COLO829 (cell line): ENCODE measurements at places on chromosomes 7 and 10.

- no peak for DNase-seq
Measured at GRCh38 chr7:118304100-118304499, 79.6 kb downstream of the ANKRD7 start.

- DNase-seq, result peak; percentile 34
Measured at GRCh38 chr7:43170571-43170970, 58.1 kb downstream of the HECW1 start.

DNA sequence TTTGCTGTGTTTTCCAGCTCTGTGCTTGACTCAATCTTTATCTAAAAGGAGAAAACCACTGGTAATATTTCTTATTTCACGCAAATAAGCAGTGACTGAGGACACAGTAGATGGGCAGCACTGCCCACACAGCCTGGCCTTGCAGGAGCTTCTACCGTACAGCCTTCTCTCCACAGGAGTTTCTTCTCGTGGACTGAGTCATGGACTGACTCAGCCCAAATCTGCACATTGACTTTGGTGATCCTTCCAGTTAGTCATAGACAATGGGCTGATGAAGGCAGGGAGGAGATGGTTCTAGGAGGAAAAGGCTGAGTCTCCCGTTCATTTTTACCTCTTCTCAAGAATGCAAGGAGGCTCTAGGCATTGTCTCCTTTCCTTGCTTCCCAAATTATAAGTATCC lies 200.7 kb downstream of the RAPGEF5 start:
- no peak for DNase-seq

GRCh38 chr10:132748545-132749370 lies 37.2 kb downstream of the NKX6-2 start:
- DNase-seq, result no peak

- no peak for DNase-seq
Measured at GRCh38 chr7:131606346-131607290, 50.2 kb upstream of the PODXL start.

GRCh38 chr10:63286754-63287264 lies 153.7 kb downstream of the NRBF2 start:
- DNase-seq, result no peak

DNA sequence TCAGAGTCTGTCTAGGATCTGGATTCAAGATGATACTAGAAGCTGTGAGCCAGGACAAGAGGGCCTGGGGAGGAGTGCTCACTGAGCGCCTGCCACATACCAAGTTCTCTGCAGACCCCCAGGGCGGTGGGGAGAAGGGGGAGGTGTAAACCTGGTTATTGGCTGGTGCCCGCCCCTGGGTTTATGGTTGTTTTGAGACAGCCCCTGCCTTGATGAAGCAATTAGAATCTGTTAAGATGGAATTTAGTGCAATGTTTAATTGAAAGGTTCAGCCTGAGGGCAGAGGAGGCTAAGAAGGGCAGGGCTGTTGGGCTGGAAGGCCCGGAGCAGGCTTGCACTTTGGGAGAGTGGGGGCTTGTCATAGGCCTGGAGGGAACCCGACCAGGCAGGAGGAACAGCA lies 42.7 kb downstream of the PRF1 start:
- DNase-seq, result no peak

- no peak for DNase-seq
Measured at GRCh38 chr7:41116817-41117216, 586.1 kb downstream of the INHBA start.

- DNase-seq, result no peak
Measured at GRCh38 chr10:31321396-31321941, 2.5 kb downstream of the ZEB1 start.

DNA sequence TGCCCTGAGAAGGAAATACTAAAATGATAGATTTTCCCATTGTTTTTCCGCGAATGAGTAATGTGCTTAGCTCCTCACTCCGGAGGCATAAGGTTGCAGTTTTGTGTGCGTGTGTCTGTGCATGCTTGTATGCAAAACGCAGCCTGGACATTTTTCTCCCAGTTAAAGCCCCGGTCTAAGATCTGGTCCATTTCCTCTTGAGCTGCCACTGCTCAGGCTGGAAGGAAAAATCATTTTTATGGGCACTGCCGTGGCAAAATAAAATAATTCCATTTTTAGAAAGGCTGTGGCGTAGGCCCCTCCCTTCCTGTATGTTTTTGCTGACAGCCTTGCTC lies 260.6 kb downstream of the WDR37 start:
- DNase-seq, result no peak

GRCh38 chr7:142884286-142884640 lies 1.3 kb downstream of the TRPV6 start:
- DNase-seq, result no peak

DNA sequence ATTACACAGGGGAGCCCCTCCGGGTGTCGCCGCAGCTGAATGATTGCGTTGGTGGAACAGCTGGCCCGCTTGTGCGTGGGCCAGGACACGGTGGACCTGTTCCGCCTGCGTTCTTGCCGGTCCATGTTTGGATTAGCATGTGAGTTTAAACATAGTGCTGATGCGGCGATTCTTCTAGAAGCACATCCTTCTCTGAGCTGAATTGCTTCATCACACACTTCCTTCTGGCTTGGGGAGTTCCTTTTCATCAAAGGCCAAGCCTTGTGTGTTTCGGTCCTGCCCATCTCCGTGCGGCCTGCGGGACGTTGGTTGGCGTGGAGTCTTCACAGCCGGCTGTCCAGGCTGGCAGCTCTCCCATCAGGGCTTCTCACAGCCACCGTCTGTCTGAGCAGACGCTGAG lies 45.5 kb upstream of the SLC29A4 start:
- no peak for DNase-seq

- DNase-seq, result no peak
Measured at GRCh38 chr7:128323459-128324367, 20.0 kb downstream of the RBM28 start.

DNA sequence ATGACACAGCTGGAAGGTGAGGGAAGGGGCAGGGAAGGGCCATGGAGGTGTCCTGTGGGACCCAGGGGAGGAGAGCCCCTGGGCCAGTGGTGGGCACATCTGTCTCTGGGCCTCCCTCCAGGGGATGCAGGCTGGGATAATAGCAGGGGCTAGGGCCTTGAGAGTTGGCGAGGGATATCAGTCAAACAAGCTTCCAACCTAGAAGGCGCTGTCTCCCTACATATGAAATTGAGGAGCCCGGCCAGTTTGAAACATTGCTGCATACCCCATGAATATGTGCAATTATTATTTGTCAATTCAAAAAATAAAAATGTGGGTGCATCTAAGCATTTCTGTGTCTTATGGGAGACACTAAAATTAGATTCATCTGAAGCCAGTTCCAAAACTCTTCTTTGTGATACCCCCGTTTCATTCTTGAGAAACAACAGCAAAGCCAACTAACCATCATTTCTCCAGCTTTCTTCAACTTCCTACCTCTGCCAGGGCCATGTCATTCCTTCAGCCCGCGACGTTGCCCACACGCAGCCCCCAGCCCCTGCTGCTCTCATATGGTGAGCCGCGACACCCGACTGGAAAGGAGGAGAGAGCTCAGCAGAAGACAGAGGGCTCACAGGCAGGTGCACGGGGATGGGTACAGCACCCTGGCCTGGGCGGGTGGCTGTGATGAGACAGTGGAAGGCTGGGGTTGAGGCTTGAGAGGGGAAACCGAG lies 418.7 kb downstream of the GLRX3 start:
- DNase-seq, result no peak

- no peak for DNase-seq
Measured at GRCh38 chr10:5685764-5686240, 1.2 kb downstream of the TASOR2 start.
